ENCODE measurements at places on chromosomes 5 and 9.

GRCh38 chr9:2634153-2634552, 12.6 kb downstream of the VLDLR start:
- DNase-seq: no peak

DNA sequence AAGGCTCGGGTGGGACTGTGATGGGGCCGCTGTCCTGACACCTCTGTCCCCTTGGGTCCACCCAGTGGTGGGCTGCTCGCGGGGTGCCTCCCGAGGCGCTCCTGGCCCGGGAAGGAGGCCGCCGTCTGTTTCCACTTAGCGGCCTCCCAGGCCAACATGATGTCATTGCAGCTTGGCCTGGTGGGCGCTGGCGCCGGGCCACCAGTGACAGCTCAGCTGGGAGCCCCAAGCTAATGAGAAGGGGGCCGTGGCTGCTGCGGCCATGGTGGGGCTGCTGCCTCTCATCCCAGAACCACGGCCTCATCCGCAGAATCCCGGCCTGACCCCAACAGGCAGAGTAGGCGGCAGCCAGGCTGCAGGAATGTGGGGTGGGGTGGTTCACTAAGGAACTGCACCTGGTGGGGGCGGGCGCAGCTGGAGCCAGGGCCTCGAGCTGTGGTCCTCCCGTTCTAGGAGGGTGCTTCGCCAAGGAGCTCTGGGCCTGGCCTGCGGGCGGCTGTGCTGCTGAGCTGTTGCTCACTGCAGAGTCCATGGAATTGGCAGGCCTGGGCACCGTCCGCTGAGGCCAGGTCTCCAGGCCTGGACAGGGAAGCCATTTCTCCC, 123.5 kb upstream of the COL5A1 start:
- DNase-seq: no peak

GRCh38 chr9:130835441-130836298, 616 bp downstream of the ABL1 start:
- DNase-seq: no peak

DNA sequence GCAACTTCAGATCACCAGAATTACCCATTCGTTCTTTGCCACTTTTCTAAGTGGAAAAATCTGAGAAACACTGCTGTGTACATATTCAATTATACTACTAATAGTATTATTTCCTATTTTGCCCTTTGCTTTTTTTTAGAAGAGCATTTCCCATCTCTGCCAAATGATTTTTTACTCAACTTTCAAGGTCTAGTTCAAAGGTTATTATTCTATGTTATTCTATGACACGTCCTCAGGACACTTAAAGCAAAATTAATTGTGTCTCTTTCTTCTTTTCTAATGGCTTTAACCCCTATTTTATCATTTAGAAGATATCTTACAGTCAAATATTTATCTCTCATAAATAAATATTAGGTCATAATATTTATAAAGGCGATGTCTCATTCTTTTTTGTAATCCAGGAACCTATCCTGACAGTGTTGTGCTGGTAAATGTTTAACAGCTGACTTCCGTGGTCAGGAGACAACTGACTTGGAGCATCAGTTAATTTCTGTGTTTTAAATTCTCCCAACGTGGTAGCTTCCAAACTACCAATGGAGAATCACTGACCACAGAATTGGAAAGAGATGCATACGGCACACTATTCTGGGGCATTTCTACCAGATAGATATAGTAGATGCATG, 375.2 kb downstream of the ARRDC3 start:
- no peak for DNase-seq

GRCh38 chr9:93061791-93062763, 3.6 kb downstream of the SUSD3 start:
- no peak for DNase-seq

DNA sequence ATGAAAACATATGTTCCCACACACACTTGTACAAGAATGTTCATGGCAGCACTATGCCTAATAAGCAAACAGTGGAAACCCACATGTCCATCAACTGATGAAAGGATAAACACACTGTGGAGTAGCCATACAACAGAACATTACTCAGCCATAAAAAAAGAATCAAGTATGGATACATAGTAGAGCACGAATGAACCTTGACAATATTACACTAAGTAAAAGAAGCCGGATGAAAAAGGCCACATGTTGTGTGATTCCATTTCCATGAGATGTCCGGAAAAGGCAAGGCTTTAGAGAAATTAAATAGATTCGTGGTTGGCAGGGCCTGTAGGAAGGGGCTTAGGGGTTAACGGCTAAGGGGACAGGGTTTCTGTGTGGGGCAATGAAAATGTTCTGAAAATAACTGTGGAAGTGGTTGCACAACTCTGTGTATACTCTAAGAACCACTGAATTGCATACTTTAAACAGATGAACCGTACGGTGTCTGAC, 51.4 kb downstream of the COL23A1 start:
- no peak for DNase-seq

GRCh38 chr5:137095597-137095996, 403.5 kb downstream of the SPOCK1 start:
- DNase-seq: no peak

DNA sequence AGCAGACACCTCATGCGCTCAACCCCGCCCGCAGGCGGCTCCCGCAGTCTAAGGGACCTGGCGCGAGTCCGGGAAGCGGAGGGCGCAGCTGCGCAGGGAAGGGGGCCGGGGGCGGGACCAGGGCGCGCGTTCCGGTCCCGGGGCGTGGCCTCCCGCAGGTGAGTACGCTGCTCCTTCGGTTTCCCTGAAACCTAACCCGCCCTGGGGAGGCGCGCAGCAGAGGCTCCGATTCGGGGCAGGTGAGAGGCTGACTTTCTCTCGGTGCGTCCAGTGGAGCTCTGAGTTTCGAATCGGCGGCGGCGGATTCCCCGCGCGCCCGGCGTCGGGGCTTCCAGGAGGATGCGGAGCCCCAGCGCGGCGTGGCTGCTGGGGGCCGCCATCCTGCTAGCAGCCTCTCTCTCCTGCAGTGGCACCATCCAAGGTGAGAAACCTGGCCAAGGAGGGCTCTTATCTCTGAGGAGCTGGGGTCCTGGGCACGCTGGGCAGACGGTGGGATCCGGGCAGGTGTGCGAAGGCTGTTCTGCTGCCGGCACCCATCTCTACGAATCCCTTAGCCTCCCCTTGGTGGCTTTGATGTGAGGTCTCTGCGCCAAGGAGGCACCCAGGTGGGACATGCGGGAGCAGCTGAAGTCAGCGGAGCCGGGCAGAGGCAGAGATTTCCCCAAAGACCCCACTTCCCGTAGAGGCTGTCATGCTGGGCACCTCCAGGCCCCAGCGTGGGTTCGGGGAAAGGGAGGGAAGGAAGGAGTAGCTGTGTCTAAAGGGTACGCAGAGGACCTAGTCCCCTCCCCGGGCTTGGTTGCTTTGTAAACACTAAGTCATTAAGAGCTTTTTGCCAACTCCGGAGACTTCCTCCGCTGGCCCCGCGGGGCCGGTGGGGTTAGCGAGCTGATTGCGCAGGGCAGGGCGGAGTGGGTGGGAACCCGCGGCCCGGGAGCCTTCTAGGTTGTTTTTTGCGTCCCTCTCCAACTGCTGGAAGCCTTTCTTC, at the start of gene F2RL1:
TSS of gene F2RL1 (plus strand) at position 187 of the 988 bp plus-strand sequence. CDS start at position 340, 153 bp downstream.
- DNase-seq: no peak

DNA sequence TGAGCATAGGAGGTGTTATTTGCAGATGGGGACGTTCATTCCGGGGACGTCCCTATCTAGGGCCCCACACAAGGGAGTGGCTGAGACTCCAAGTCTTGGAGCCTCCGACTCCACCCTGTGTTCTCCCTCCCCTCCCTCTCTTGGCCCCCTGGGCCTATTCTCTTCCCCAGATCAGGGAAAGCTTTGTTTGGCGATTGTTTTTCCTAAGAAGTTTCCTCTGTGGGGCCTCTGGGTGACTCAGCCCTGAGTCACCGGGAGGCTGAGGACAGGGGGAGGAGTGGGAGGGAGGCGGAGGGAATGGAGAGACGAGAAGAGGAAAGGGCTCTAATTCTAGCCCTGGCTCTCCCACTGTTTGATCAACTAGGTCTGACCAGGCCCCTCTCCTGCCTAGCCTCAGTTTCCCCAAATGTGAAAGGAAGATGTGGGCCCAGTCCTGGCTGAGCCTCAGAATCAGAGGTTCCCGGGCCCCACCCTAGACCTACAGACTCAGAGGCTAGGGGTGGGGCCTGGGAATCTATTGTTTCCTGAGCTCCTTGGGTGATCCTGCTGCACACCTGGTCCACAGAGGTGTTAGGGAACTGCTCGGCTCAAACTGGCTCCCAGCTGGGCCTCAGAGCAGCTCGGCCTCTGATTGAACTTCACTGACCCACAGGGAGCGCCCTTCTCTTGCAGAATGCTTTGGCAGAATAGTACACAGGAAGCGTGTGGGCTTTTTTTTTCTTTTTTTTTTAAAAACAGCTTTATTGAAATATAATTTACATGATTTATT, 19.2 kb downstream of the GSN start:
- DNase-seq: peak; percentile 94

DNA sequence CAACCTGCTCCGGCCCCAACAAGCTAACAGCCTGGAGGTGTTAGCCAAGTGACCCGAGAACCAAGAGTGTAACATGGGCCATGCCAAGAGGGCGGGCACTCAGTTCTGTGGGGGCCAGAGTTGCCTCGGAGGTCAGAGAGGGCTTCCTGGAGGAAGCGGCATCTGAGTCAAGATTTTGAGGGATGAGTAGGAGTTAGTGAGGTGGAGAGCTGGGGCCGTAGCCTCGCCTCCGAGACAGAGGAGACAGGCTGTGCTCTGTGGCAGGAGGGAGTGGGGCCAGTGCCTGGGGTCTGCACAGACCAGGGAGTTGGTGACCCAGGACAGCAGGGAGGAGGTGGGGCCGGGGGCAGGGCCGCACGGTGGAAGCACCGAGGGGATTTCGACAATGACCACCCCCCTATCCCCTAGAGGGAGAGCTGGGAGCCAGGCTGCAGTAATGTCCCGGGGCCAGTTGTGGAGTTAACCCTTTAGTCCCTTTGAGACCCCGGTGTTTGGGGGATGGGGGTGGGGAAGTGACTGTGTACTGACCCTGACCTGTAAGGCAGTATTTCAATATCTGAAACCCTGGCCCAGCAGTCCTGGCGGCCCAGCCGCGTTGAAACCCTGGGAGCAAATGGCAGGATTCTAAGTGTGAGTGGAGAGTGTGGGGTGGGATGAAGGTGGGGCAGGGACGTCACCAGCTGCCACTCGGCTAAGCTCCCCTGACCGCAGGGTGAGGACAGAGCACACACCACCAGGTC, 148.7 kb upstream of the COL5A1 start:
- peak; percentile 69 for DNase-seq

GRCh38 chr9:72467766-72468738, 53.4 kb upstream of the TMC1 start:
- no peak for DNase-seq

GRCh38 chr5:3517348-3517747, 78.3 kb upstream of the IRX1 start:
- DNase-seq: no peak

DNA sequence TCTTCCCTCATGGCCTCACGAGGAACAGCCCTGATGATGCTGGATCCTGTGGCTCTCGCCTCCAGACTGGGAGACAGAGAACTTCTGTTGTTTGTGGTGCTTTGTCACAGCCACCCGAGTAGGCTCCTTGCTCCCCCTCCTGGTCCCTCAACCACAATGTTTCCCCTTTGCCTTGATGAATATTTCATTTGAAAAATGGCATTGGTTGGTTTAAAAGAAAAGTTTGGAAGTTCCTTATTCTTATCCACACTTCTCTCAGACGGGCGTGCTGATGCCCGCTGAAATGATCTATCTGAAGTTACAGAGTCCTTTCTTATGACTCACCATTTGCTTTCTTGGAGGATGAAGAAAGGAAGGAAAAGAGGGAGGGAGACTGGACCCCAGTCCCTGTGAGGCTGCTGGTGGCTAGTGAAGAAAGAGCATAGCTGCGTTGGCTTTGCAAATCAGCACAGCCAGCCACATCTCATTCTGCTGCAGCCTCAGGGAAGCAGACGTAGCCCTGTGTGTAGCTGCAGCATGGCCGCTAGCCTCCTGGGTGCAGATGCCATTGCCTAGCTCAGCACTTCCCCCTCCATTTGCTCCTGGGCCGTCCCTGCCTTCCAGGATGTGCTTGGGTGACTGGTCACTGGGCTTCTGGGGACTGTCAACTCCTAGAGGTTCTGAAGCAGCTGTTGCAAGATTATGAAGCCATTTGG, 185.9 kb downstream of the ERCC6L2 start:
- peak; percentile 75 for DNase-seq

GRCh38 chr5:79074641-79075040, 5.1 kb downstream of the BHMT2 start:
- DNase-seq: no peak

- DNase-seq: no peak
Measured at GRCh38 chr5:138111937-138112336, 27.3 kb downstream of the NME5 start.

- no peak for DNase-seq
Measured at GRCh38 chr5:120073722-120074121, 390.4 kb upstream of the PRR16 start.

DNA sequence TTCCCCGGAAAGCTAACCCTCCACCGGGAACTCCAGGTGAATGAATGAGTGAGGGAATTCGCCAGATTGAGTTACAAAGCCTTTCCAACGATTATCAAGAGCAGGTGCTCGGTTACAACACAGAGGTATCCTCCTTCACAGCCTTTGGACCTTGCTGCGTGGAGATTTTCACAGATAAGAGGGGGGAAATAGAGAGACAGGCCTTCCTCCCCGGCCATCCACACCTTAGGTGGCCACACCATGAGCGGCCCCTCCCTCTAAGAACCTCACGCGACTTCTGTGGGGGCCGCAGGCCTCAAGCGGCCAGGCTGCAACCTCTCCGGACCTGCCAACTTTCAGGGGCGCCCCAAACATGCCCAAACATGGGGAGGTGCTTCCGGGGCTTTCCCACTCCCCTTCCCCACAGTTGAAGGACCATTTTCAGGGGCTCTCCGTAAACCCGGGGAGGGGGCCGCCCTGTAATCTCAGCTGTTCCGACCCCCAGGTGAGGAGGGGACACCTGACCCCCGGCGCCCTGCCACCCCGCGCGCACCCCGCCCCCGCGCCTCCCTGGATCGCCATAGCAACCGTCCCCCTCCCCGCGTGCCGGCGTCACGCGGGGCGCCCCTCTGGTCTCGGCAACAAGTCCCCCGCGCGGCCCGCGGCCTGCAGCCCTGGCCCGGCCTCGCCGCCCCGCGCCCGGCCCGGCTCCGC, 603 bp downstream of the DENND1A start:
- DNase-seq: peak; percentile 75

DNA sequence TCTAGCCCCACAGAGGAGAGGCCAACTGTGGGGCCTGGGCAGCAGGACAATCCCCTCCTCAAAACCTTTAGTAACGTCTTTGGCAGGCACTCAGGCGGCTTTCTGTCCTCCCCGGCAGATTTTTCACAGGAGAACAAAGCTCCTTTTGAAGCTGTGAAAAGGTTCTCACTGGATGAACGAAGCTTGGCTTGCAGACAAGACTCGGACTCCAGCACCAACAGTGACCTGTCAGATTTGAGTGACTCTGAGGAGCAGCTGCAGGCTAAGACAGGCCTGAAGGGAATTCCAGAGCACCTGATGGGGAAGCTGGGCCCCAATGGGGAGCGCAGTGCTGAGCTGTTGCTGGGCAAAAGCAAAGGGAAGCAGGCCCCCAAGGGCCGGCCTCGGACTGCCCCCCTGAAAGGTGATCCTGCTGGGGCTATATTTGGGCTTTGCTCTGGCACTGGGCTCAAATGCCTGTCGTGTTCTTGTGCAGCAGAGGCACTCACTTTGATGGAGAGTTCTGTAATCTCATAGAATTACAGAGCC, 39.4 kb downstream of the KDM3B start:
- no peak for DNase-seq
